ENCODE measurements at places on chromosomes 6 and 20.

- no peak for DNase-seq
Observed at GRCh38 chr6:91020744-91021143, 433.9 kb upstream of the MAP3K7 start.

DNA sequence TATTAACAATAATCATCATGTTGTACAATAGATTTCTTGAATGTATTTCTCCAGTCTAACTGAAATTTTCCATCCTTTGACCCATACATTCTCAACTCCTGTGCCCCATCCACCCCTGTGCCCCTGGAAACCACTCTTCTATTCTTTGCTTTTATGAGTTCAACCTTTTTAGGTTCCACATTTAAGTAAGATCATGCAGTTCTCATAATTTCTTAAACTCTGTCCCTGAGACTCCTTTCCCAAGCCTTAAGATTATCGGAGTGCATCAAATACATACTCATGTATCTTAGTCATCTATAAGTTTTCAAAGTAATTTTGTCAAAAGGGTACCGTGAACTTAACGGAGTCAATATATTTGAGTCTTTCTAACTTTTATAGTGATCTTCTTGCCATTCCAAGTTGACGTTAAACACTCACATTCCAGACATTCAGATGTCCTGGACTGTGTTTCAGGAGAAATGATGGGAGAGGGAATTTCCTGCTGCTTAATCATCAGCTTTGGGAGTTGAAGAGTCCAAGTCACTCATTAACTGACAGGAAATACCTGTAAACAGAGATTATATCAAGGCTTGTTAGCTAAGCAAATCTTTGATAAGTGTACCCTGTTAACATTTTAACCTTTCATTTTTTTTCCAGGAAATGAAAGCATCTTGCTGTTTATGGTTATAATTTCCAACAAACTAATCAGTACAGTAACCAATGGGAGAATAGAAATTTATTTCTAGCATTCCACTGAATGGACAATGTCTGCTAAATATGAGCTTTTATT, 73.3 kb downstream of the ADGRG6 start:
- DNase-seq: peak; percentile 94

- DNase-seq: no peak
Observed at GRCh38 chr20:4480104-4480503, 241.6 kb upstream of the PRND start.

GRCh38 chr20:36091561-36092397, 62.8 kb upstream of the EPB41L1 start:
- DNase-seq: no peak

- no peak for DNase-seq
Observed at GRCh38 chr6:170006900-170007467, 255.6 kb downstream of the ERMARD start.

- DNase-seq: no peak
Observed at GRCh38 chr6:131976545-131977061, 25.4 kb upstream of the CCN2 start.

DNA sequence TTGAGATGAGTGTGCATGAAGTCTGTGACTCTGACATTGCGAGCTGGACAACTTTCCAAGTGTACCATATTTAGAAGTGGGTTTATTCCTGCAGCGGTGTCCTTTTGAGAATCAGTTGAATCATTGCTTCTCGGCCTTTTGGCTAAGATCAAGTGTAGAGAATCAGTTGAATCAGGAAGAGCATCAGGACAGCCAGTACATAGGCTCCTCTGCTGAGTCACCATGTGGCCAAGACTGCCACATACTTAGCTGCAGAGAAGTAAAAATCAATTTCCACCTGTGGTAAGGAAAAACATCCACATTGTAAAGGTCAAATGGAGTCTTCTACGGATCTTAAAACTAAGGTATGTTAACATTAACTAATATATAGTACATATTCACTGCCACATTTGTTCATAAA, 428.4 kb upstream of the MARCKS start:
- DNase-seq: no peak

Data from fibroblast of skin of left quadriceps (primary cell).